ENCODE measurements at places on chromosomes 6 and 20. TPM values are rescaled to one million over a fixed set of nuclear protein-coding genes. Genes with fewer than 3 reads are reported as not detected.

Gene ADTRP
- 0.29 TPM for total RNA-seq

Gene SALL4
- total RNA-seq = 0.68 TPM

Gene HMGCLL1
- total RNA-seq = 0.18 TPM

Gene AGER
- 1.4 TPM for total RNA-seq

Gene IL17F
- not detected for total RNA-seq

Gene SLC44A4
- total RNA-seq = not detected

Gene DPPA5
- total RNA-seq = not detected

Gene VGLL2
- not detected for total RNA-seq
